ENCODE measurements at places on chromosomes 6 and 20.

- no peak for DNase-seq
Observed at GRCh38 chr20:9218531-9218961, 149.7 kb downstream of the PLCB4 start.

DNA sequence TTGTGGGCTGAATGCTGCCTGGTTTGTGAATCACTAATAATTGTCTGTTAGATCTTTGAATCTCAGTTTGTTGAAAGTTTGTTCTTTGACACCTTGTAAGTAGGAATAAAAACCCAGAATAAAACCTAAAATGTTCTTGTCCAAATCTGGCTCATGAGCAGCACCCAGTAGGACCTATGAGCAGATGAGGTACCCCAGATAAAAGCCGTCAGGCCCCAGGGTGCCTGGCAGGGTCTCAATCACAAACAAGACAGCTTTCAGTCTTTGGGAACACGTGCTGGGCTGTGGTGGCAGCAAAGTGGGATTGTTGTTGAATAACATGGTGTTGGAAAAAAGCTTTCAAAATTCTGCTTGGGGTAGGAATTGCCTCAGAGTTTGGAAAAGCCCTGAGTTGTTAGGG lies 52.1 kb upstream of the ECI2 start:
- no peak for DNase-seq

DNA sequence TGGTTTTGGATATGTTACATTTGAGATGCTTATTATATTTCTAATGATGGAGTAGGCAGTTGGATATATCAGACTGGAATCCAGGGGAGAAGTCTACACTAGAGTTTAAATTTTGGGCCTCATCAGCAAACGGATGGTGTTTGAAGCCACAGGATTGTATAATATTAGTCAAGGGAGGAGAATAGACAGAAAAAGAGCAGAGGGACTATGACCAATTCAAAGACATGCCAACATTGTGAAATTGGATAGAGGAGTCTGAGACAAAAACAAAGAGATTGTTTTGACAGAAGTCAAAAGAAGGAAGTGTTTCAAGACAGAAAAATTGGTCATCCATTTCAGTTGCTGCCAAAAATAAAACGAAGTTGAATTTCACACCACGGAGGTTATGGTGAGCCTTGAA lies 66.5 kb downstream of the NOX3 start:
- no peak for DNase-seq

DNA sequence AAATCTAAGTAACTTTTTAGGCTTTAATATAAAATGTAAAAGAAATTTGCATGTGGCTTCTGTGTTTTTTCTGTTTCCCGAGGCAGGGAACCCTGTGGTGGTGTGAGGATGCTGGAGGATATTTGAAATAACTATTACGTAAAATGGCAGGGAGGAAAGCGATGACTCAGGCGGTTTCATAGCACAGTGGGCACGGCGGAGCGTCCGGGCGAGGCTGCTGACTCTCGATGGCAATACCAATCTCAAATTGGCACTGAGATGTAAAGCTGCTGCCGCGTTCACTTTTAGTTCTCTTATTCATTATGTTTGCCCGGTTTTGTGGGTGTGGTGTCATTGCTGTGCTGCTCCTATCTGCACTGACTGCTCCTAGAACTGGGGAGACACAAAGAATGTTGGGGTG lies 254.3 kb downstream of the THBS2 start:
- no peak for DNase-seq

- DNase-seq: no peak
Observed at GRCh38 chr6:2480267-2480966, 235.0 kb upstream of the GMDS start.

GRCh38 chr6:109318328-109318876 lies 63.9 kb downstream of the CD164 start:
- DNase-seq: no peak

DNA sequence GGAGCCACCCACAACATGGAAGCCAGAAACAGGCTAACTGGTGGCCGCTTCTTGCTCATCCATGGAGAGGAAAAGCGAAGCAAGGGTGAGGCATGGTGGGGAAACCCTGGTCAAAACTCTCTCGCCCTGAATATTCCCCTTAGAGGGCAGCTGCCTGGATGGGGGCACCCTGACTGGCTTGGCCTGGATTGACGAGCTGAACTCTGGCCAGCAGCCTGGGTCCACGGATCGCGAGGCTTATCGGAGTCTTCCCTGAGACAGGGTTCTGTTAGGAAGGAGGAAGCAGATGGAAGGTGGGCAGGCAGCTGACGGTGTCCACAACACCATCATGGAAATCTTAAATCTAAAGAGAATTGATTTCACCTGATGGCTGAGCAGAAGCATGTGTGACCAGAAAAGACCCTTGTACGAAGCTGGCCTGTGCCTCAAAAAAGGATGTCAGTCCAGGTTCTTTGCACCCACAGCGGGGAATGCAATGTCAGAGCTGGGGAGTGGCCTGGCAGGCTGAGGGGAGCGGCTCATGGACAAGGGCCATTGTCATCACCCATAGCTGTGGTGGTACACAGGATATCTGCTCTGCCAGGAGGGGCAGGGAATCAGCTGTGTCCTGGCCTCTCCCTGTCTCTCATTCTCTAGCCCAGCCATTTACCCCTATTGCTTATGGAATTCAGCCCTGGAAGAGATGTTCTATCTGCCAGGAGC lies 109.4 kb upstream of the SNX9 start:
- DNase-seq: no peak

- DNase-seq: no peak
Observed at GRCh38 chr6:124968401-124968800, 6.2 kb downstream of the RNF217 start.

- DNase-seq: no peak
Observed at GRCh38 chr20:2626853-2627541, 25.4 kb upstream of the NOP56 start.

- DNase-seq: no peak
Observed at GRCh38 chr6:113301651-113302050, 555.5 kb upstream of the MARCKS start.

GRCh38 chr20:38890497-38890818 lies 35.8 kb upstream of the FAM83D start:
- DNase-seq: no peak

DNA sequence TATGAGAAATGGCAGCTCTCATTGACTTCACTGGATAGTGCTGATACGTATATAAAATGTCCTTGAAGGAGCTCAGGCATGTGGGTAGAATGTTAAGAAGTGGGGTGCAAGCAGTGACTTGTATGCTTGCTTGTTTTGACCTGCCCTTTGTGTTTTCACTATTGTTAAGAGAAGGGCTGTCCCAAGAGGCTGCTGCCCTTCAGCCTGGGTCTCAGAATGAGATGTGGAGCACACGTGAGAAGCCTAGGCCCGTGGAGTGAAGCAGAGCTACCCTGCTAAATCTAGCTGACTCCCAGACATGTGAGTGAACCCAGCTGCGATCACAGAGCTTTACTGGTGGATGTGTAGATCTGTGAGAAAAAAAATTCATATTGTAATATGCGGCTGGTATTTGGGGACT lies 305.3 kb upstream of the RGS17 start:
- no peak for DNase-seq

All from activated effector memory CD4-positive, alpha-beta T cell treated with anti-CD3 and anti-CD28 coated beads, Interleukin-2, amount 50 U/mL, for 16 hours (primary cell).